ENCODE measurements at places on chromosomes 5 and 9. TPM values are rescaled to one million over a fixed set of nuclear protein-coding genes. Genes with fewer than 3 reads are reported as not detected.

DNA sequence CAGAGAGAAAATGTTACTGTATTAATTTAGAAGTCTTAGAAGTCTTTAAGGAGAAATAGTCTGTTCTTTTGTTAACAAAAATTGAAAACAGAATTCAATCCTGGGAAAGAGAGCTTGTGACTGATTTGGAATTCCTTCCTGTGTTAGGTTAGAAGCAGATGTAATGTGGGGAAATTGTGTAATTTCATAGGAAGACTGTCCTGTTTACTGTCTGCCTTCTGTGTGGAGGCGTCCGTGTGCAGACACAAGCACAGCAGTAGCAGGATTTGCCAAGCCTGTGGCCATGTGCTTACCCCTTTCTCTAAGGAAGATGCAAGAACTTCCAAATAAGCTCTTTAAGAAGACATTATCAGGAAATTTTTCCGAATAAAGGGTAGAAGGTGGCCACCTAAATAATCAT, 36.7 kb upstream of the F2R start:
- no peak for DNase-seq

DNA sequence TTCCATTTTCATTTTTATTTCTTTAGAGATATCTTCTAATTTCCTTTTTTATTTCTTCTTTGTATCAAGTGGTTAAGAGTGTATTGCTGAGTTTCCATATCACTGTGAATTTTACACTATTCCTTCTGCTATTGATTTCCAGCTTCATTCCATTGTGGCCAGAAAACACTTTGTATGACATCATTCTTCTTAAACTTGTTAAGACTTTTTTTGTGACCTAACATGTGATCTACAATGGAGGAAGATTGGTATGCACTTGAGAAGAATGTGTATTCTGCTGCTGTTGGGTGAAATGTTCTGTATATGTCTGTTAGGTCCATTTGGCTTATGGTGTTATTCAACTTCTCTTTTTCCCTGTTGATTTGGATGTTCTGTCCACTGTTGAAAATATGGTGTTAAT, 274.2 kb upstream of the PUM3 start:
- no peak for DNase-seq

DNA sequence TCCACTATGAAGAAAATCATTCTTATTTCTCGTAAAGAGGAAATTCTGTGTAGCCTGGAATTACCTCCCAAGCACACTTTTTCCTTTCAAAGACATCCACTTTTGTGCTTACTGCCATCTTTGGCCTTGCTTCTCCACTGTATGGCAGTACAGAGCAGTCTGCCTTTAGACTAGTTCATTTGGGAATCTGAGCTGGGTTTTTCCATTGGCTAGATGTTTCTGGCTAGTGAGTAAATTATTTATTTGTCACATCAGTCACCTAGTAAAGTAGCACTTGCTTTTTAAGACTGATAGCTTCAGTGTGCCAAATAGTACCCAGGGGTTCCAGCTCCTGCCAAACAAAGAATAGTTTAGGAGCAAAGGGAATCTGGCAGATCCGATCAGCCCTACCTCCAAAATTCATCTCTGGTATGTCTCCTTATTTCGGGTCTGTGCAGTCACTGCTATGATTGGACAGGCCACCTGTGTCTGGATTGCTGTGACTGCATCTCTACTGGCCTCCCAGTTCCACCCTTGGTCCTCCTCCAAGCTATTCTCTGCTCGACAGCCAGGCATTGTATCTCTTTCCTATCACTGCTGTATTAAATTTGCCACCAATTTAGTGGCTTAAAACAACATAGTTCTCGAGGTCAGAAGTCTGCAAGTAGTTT, 97.6 kb downstream of the NUDT12 start:
- peak; percentile 37 for DNase-seq

DNA sequence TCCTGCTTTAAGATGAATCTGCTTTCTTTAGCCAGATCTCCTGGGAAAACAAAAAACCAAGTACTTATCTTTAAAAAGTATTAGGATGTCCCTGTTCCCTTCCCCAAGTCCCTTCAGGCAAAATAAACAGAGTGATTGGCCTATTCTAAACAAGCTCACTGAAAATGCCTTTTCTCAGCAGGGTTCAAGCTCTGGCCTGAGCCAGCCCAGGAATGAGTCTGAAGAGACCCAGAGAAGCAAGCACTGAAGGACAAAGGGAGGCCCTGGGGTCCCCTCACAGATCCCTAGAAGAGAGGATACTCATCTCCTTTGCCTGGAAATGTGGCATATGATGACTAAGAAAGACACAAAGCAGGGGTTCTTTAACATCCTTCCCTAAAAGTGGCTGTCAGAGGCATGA, 66.8 kb upstream of the MAP1B start:
- no peak for DNase-seq

DNA sequence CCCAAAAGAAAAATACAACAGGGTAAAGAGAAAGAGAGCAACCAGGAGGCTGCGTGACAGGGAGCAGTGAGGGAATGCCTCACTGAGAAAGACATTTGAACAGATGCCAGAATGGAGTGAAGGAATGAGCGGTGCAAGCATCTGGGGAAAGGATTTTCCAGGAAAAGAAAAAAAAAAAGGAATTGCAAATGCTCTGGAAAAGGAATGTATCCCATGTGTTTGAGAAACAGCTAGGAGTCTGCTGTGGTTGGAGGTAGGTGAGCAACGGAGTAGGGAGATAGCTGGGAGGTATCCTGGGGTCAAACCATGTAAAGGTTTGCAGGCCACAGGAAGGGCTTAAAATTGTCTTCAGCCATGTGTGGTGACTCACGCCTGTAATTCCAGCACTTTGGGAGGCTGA, 23.6 kb upstream of the CEMIP2 start:
- no peak for DNase-seq

- no peak for DNase-seq
Measured at GRCh38 chr5:26582350-26583045, 455.9 kb downstream of the CDH9 start.

DNA sequence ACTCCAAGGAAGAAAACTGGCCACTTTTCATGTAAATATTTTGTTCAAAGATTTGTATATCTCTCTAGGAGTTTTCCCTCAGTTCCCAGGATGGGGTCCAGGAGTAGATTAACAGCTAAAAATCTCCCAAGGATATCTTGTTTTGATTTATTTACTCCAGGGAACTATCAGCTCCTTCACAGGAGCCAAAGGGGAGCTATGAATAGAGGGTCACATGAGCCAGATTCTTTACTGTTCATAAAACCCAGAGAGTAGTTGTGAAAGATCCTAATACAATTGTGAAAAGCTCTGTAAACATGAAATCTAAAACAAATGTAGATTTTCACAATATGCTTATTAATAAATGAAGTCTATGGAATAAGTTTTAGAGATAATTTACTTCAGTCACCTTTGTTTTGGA, 16.9 kb downstream of the DIMT1 start:
- DNase-seq, result no peak

DNA sequence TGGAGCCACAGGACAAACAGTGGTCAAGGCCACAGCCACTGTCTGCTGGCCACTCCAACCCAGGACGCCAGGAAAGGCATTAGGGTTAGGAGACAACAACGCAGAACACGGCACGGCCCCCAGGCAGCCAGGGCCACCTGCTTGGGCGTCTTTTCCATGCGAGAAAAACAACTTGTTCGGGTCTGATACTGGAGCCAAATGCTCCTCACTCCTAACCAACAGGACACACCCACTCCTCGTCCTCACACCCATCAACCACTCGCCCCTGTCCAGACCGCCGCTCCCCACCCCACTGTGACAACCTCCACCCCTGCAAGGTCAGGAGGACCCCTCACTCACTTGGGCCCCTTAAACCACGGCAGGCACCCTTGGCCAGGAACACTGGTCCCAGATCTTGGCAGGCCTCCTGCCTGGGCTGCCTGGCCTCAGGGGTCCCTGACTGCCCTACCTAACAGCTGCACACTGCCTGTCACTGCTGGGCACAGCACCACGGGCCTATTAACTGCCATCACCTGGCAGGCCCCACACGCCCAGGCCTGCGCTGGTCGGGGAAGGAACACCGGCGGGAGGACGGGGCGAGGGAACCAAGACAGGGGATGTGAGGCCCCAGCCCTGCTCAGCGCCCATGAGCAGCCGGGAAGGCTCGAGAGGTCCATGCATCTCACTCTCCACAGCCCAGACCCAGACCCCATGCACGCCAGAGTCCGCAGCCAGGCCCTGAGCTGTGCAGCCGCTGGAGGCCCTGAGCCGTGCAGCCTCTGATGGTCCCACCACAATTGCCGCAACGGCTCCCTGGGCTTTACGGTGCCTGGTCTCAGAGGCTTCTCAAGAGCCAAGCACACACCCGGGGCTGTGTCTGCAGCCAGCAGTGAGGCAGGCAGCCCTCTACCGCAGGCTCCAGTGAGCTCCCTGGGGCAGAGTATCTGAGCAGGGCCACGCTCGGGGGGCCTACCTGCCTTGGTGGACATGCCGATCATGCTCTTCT, 13.8 kb downstream of the CLPTM1L start:
- DNase-seq, result peak; percentile 17

GRCh38 chr9:110825950-110826349, 157.4 kb downstream of the MUSK start:
- DNase-seq, result no peak

DNA sequence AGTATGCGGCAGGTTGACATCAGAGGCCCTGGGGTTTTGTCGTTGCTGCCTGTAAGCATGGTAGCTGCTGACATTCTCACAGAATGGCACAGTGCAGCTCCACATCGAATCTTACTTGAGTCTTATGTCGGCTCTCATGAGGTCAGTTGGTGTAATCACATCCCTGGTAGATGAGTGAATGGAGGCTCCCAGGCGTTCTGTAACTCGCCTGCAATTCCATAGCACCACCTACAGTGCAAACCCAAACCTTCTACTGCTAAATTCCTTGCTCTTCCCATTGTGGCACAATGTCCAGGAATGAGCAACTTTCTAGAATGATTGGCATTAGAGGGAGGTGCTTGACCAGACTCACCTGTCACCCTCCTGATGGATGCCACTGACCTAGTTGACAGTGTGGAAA, 578.4 kb downstream of the CCDC171 start:
- peak; percentile 26 for DNase-seq

GRCh38 chr5:36682499-36682898, 76.1 kb downstream of the SLC1A3 start:
- DNase-seq, result no peak

GRCh38 chr5:76960004-76960625, 7.3 kb downstream of the CRHBP start:
- peak; percentile 91 for DNase-seq

- no peak for DNase-seq
Measured at GRCh38 chr5:178740921-178741320, 10.5 kb upstream of the ZNF354A start.

- peak; percentile 32 for DNase-seq
Measured at GRCh38 chr9:5402217-5402616, 35.5 kb downstream of the PLGRKT start.

GRCh38 chr9:109017061-109017460, 3.8 kb upstream of the CTNNAL1 start:
- DNase-seq, result no peak

Gene GMCL2
- not detected for total RNA-seq

Gene SHISAL2B
- total RNA-seq, result not detected

Gene MYOZ3
- 0.40 TPM for total RNA-seq

Gene IFNA21
- not detected for total RNA-seq

Gene EQTN
- not detected for total RNA-seq

Gene IQGAP2
- not detected for total RNA-seq

Gene NPR3
- total RNA-seq, result 1.1 TPM

Gene ANKRD34B
- not detected for total RNA-seq

Gene GPR151
- not detected for total RNA-seq

Gene ZFP2
- 1.2 TPM for total RNA-seq

Gene C6
- total RNA-seq, result not detected

Gene OLFML2A
- 530 TPM for total RNA-seq

Gene PROP1
- total RNA-seq, result not detected

Measured in myocyte (in vitro differentiated cells).